Articular chondrocyte of knee joint (primary cell): ENCODE measurements at places on chromosomes 12 and 14. TPM values are rescaled to one million over a fixed set of nuclear protein-coding genes. Genes with fewer than 3 reads are reported as not detected.

Gene OR11H6
- not detected in 2 replicates for total RNA-seq

Gene EXOC5
- 82.8 and 96.4 TPM in 2 replicates for total RNA-seq

Gene CKB
- 33.6 and 66.4 TPM in 2 replicates for total RNA-seq

Gene UNC79
- 0.11 TPM in 1 of 2 replicates, not detected in the other for total RNA-seq

Gene MMP17
- 0.86 and 1.3 TPM in 2 replicates for total RNA-seq

Gene MIS18BP1
- total RNA-seq, result 37.6 and 40.9 TPM in 2 replicates

Gene LRRC10
- total RNA-seq, result not detected in 2 replicates

Gene FAM90A1
- 0.13 and 0.43 TPM in 2 replicates for total RNA-seq

Gene TPPP2
- not detected in 2 replicates for total RNA-seq

Gene IL26
- total RNA-seq, result 4.5 and 14.2 TPM in 2 replicates

Gene CISTR
- total RNA-seq, result not detected in 2 replicates

Gene RNF212B
- not detected in 2 replicates for total RNA-seq

Gene RPL10L
- total RNA-seq, result not detected in 2 replicates

Gene CRIP1
- total RNA-seq, result 19.7 and 27.7 TPM in 2 replicates

Gene TMBIM4
- total RNA-seq, result 182 and 233 TPM in 2 replicates

Gene GPD1
- total RNA-seq, result 0.11 and 0.13 TPM in 2 replicates

Gene STYK1
- 0.11 and 0.13 TPM in 2 replicates for total RNA-seq

Gene RBP5
- not detected in 2 replicates for total RNA-seq
